ENCODE measurements at places on chromosomes 13 and 19. TPM values are rescaled to one million over a fixed set of nuclear protein-coding genes. Genes with fewer than 3 reads are reported as not detected.
A peak's percentile ranks its signal among the peaks of the same experiment; 100 is the strongest.

GRCh38 chr19:32427536-32427935, 22.0 kb downstream of the DPY19L3 start:
- DNase-seq: no peak

- no peak for DNase-seq
These were observed 36.0 kb upstream of the PABPC3 start for GRCh38 chr13:25059958-25060357.

- DNase-seq: no peak
These were observed 846 bp downstream of the RPL13A start for GRCh38 chr19:49488046-49488862.

- DNase-seq: no peak
These were observed 60.7 kb upstream of the URI1 start for GRCh38 chr19:29881386-29881785.

DNA sequence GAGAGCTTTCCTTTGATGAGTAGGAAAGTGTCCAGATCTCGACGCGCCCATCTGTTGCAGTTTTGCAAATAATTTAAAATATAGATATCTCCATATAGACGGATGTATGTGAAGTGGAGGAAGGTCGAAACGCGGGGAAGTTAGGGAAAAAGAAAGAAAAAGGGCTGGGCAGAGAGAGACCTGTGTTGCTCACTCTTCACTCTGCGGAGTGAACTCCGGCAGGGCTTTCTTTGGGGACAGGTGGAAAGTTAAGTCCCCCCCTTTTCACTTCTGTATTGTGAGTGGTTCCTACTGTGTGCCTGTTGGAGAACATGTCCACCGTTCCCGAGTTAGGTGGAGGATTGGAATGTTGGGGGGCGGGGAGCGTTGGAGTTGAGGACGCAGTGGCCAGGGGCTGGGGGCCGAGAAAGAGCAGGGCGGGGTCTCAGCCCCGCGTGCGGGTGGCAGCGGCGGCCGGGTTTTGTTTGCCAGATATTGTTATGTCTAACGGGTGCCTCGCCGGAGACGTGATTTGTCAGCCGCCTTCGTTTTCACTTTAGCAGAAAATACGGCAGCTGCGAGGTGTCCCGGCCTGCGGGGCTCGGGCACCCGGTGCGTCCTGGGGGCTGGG, 145.1 kb upstream of the ZNF536 start:
- peak; percentile 15 for DNase-seq

DNA sequence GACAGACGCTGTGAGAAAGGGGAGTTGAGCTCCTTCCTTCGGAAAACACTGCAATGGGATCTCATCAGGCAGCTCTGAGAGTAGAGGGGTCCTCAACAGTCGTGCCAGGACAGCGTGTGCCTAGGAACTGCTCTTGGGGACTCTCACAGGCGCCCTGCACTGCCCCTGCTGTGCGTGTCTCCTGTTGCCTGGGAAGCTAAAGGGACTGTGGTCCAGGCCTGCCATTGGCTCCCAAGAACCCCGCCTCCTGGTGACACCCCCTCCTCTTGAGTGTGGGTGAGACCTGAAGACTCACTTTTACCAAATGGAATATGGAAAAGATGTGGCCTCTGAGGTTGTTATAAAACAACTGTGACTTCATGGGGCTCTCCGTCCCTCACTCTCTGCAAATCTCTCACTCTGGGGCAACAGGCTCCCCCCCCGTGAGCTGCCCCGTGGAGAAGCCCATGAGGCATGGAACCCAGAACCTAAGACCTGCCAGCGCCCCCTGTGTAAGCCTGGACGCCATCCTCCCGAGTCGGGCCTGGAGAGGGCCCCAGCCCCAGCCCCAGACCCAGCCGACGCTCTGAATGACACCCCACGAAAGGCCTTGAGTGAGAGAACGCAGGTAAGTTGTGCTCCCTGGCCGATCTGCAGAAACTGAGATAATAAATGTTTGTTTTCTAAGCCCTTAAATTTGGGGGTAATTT, 302.7 kb downstream of the FGF9 start:
- no peak for DNase-seq

DNA sequence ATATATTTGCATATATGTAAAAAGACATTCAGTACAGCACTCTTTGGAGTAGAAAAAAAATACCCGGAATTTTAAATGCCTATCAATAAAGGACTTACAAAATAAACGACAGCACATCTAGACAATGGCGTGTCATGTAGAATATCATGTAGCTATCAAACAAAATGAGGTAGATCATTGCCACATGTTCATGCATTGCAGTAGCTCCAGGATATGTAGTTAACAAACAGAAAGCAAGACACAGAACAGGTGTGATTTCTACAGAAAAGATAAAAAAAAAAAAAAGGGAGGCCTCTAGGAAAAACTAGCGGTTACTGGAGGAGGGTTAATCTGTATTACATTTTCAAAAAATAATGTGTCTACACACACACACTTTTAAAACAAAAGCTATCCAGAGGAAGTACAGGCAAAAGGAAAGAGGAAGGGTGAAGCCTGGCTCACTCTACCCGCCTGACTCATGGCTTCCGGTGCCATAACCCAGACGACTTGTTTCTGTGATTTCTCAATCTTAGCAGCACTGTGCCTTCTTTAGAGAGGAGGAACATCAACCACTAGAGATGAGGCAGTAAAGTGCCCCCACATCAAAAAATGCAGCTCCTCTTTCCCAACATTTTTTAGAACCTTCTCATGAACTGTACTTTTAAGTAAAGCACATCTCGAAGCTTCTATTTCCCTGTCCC, 6.9 kb downstream of the KCTD12 start:
- DNase-seq: peak; percentile 41

GRCh38 chr19:31548941-31549340, 199.7 kb upstream of the TSHZ3 start:
- DNase-seq: peak; percentile 15

ATP4A gene
- not detected for total RNA-seq

VSTM2B gene
- not detected for total RNA-seq

ANGPTL8 gene
- not detected for total RNA-seq

FOXA3 gene
- total RNA-seq: 31.5 TPM
